ENCODE measurements at places on chromosomes 11 and 22.

- DNase-seq, result no peak
Observed at GRCh38 chr22:48511781-48512327, 1315.8 kb downstream of the BRD1 start.

DNA sequence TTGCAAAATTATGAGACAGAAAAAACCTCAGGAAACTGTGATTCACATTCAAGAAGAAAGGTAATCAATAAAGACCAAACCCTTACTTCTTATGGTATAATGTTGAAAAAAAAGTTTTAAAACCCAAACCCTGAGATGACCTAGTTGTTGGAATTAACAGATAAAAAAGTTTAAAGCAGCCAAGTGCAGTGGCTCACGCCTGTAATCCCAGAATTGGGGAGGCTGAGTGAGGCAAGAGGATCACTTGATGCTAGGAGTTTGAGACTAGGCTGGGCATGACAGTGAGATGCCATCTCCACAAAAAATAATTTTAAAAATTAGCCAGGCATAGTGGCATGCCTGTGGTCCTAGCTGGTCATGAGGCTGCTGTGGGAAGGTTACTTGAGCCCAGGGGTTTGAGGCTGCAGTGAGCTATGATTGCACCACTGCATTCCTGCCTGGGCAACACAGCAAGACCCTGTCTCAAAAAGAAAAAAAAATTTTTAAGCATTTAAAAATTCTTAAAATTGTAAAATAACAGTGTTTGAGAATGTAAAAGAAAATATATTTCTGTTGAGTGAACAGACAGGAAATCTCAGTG lies 85.1 kb downstream of the EFCAB6 start:
- no peak for DNase-seq

GRCh38 chr22:38481162-38481870 lies 13.4 kb downstream of the KDELR3 start:
- DNase-seq, result no peak

DNA sequence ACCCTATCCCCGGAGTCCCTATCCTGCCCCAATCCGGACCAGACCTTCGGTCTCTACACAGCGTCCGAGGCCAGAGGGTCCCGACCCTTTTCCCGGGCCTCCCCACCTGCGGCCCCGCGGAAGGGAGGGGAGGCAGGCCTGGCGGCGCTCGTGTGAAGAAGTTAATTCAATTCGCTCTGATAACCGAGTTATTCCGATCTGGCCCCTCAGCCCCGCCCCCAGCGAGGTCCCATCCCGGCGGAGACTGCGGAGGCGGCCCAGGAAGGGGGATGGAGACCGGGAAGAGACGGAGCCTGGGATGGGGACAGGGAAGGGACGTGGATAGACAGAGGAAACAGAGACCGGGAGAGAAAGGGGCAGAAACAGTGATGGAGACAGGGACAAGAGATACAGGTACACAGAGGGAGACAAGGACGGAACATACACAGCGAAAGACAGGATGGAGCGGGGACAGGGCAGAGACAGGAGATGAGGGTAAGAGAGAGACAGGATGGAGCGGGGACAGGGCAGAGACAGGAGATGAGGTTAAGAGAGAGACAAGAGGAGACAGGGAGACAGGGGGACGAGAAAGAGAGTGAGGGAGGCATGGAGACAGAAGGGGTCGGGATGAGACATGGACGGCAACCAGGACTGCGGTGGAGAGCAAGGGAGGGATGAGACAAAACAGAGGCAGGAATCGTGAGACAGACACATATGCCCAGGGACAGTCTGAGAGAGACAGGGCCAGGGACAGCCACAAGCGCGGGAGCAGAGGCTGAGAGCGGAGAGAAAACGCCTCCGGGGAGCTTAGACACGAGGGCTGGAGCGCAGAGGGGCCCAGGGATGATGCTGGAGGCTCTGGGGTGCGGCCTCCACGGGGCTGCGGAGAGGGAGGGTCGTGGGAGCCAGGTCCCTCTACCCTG lies 636 bp upstream of the PHOX2A start:
- DNase-seq, result no peak

- DNase-seq, result peak; percentile 98
Observed at GRCh38 chr11:89381094-89381493, 110.1 kb downstream of the NOX4 start.

- no peak for DNase-seq
Observed at GRCh38 chr22:23154461-23154860, 9.2 kb downstream of the RAB36 start.

DNA sequence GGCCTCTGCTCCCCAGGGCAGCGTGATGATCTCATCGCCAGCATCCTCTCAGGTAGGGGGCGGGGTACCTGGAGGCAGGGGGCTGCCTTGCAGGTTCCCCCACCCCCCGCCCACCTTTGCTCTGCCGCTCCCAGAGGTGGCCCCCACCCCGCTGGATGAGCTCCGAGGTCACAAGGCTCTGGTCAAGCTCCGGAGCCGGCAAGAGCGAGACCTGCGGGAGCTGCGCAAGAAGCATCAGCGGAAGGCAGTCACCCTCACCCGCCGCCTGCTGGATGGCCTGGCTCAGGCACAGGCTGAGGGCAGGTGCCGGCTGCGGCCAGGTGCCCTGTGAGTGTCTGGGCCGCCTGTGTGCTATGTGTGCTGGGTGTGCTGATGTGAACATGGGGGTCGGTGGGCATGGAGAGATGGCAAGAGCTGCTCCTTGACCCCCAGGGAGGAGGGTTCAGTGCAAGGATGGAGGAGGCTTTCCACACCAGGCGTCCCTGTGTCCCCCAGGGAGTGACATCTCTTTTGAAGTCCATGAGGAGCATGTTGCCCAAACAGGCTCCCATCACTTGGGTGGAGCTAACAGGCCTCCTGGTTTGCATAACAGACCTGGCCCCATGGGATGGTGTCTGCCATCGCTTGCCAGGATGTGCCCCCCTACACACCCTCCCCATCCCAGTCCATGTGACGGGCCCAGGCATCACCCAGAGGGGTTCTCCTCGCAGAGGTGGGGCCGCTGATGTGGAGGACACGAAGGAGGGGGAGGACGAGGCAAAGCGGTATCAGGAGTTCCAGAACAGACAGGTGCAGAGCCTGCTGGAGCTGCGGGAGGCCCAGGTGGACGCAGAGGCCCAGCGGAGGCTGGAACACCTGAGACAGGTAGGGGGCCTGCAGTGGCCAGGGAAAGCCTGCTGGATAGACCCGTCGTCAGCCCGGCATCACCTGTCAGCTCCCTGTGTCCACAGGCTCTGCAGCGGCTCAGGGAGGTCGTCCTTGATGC lies 14.1 kb downstream of the PLCB3 start:
- DNase-seq, result no peak

Data from iris pigment epithelial cell (primary cell).